PC-9 (cell line): ENCODE measurements at places on chromosomes 2 and 18. TPM values are rescaled to one million over a fixed set of nuclear protein-coding genes. Genes with fewer than 3 reads are reported as not detected.

DNA sequence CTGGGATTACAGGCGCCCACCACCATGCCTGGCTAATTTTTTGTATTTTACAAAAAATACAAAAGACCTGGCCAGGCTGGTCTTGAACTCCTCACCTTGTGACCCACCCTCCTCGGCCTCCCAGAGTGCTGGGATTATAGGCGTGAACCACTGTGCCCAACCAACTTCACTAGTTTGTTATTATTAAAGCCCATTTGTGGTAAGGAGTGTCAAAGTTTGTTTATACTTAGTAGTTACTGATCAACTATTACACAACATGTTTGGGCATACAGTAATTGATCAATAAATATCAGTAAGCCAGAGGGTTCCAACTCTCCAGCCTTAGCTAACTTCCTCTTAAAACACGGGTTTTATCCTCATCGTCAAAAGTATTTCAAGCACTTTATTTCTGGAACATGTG, 67.5 kb upstream of the ZNG1B start:
- no peak for DNase-seq

GRCh38 chr2:16741498-16741897, 75.9 kb upstream of the CYRIA start:
- no peak for DNase-seq

The SLC66A2 gene
- 24.3 and 28.0 TPM in 2 replicates for total RNA-seq

DNA sequence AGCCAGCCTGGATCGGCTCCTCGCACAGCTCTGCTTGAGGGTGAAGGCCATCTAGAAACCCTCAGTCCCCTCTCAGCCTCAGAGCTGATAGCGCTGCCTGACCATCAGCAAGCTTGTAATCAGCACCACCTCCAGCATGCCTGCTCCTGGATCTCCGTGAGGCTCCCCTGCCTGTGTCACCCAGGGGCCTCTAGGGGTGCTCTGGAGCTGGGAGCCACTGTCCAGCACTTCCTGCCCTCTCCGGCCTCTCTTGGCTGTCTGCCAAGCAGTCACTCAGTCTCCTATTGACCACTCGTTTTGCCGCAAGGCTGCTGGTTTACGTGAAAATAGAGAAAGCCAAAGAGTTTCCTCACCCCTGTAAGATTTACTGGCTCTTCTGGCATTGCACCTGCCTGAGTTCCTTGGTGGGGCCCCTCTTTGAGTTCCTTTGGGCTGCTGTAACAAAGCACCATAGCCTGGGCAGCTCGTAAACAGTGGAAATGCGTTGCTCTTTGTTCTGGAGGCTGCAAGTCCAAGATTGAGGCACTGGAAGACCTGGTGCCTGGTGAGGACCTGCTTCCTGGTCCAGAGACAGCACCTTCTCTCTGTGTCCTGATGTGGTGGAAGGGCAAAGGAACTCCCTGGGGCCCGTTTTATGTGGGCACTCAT, 17.9 kb downstream of the CAPN10 start:
- DNase-seq = peak; percentile 88

- DNase-seq = no peak
Observed at GRCh38 chr2:127413782-127414637, 4.2 kb upstream of the PROC start.

The CDH19 gene
- total RNA-seq = not detected in 2 replicates

DNA sequence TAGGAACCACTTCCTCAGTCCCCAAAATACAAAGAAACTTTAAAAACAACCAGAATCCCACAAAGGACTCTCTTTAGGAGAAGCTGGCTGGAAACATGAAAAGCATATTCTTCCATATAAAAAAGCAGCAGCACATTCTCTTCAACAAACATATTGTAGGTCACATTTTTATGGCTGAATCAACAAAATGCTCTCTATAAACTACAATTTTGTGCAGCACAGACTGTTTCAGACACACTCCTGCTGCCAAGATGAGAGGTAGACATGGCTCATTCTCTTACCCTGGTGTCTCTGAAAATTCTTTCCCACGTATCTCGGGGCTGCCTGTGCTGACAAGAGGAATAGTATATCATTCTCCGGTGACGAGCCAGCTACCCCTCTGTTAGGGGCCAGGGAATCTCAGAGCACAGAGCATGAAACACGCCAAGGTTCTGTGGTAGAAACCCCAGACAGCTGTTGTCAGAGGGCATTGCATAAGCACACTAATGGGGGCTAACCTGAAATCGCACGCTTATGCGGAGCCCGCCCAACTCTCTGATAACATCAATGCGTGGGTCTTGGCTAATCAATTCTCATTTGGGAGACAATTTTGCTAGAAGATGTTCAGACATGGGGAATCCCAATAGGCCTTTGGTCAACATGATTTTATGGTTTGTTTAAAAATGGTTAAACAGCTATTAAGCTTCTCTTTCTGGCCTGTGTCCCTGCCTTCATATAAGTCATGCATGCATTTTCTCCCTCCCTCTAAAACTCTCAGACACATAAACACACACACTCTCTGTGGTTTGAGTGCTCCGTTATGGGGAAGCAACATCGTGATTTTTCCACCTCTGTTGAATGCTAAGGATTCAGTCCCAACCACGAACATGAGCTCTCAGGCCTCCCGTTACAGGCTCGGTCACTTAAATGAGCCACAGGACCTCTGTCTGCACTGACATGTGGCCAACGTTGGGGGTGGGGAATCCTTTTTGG, 177.5 kb downstream of the INO80D start:
- DNase-seq = no peak

The KYNU gene
- 44.5 and 55.7 TPM in 2 replicates for total RNA-seq
